ENCODE measurements at places on chromosomes 3 and 15.
A peak's percentile ranks its signal among the peaks of the same experiment; 100 is the strongest.

GRCh38 chr3:49699281-49699979 lies 10.1 kb downstream of the RNF123 start:
- no peak for DNase-seq

GRCh38 chr15:99454941-99455788 lies 110.6 kb upstream of the MEF2A start:
- DNase-seq: no peak

GRCh38 chr3:57283334-57283733 lies 9.2 kb downstream of the ASB14 start:
- no peak for DNase-seq

DNA sequence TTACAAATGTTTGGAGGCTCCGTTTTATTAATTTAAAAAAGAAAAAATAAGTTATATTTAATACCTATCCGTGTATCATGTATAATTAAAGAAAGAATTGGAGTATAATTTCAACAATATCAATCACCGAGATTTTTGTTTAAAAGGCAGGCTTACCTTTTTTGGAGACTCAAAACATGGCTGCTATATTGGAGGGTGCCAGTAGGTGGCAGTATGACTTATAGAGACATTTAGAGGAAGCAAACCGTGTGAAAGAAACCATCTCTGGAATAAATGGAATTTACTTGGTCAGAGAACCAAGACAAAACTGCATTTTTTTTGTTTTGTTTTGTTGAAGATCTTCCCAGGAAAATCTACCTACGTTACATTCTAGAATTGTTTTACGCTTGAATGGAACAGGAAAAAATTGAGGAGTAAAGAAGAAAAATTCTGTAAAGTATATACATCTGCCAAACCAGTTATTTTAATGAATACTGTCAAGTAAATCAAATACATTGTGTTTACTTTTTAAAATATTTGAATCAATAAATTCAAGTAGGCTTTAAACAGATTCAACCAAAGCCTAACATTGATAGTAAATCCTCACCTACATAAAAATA lies 802.6 kb upstream of the ALCAM start:
- DNase-seq: peak; percentile 6
